ENCODE measurements at places on chromosomes 12 and 14.

- DNase-seq = no peak
Observed at GRCh38 chr12:126487431-126487980, 1422.3 kb downstream of the AACS start.

DNA sequence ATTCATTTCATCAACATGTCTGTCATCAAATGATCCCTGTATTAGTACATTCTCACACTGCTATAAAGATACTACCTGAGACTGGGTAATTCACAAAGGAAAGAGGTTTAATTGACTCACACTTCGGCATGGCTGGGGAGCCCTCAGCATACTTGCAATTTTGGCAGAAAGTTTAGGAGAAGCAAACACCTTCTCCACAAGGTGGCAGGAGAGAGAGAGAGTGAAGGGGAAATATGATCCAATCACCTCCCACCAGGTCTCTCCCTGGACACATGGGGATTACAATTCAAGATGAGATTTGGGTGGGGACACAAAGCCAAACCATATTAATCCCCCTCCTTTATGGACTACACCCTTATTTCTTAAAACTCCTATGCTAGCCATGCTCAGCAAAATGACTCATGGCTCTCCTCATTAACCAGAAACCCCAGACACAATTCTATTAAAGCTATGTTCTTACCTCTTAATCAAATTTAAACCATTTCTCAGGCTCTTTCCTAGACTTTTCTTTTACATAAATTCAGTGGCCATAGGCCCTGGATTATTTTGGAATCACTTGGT lies 932.3 kb downstream of the FLRT2 start:
- DNase-seq = no peak

GRCh38 chr12:25207846-25208245 lies 12.8 kb downstream of the ETFRF1 start:
- DNase-seq = no peak

GRCh38 chr12:64404470-64405256 lies 471 bp downstream of the XPOT start:
- peak; percentile 68 for DNase-seq

DNA sequence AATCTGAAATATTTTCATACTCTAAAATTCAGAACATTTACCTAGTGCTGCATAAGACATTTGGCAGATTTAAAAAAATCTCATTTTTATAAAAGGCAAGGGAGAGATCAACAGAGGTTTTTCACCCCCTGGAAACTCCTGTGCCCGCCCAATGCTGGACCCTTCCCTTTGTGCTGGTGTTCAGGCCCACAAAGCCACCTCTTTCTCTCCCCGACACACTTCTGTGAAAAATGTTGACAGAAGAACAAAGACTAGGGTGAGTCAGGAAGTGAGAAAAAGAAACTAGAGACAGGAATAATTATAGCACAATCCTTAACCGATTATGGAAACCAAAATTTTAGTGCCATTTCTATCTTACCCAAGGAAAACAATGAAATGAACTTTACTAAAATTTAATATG lies 197.7 kb upstream of the STXBP6 start:
- no peak for DNase-seq

- no peak for DNase-seq
Observed at GRCh38 chr12:51049525-51049924, 1.4 kb downstream of the LETMD1 start.

GRCh38 chr14:69797573-69798338 lies 715 bp upstream of the SLC10A1 start:
- DNase-seq = no peak

DNA sequence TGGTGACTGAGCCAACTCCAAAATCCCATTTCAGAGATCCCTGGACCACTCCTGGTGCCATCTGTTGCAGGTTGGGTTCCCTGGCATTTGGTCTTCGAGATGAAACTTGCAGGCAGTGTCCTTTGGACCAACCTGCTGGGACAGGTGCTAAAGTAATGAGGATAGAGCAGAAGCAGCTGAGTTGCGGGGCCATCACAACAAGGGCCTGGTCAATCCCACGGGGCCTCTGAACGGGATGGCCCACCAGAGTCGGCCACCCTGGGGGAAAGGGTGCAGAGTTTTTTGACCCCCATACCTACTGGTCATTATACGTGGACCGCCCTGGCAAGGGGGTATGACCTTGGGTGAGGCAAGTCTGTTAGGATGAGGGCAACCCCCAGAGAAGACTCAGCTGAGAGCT lies 39.3 kb downstream of the DLK1 start:
- DNase-seq = no peak

All from skin of body (tissue), 3 donors.